ENCODE measurements at places on chromosomes 1 and 21.

DNA sequence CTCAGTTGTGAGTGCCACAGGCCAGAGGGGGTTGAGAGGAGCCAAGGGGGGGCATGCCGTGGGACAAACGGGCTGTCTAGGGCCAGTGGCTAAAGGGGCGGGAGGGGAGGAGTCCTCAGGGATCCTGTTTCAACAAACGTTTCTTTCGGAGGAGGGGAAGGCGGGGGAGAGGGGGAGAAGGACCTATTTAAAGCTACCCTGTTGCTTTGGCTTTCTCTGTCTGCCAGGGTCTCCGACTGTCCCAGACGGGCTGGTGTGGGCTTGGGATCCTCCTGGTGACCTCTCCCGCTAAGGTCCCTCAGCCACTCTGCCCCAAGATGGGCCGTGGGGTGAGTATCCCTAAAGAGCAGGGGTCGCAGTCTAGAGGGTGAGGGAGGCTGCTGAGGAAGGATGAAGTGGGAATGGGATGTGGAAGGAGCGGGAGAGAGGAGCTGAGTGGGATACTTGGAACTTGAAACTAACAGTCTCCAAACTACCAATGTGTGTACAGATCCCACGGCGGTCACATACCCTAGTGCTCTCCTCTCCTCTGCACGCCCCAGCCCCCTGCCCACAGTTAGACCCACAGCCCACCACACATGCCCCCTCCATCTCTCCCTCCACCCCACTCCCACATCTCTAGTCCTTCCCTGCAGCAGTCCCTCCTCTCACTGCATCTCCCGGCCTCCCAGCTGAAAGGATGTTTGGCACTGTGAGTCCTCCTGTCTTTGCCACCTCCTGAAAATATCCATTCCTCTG, at the start of gene ATP1A2:
ATP1A2 (plus strand) TSS at position 215 of the 738 bp plus-strand sequence; CDS start at position 318, 103 bp downstream.
- no peak for DNase-seq

DNA sequence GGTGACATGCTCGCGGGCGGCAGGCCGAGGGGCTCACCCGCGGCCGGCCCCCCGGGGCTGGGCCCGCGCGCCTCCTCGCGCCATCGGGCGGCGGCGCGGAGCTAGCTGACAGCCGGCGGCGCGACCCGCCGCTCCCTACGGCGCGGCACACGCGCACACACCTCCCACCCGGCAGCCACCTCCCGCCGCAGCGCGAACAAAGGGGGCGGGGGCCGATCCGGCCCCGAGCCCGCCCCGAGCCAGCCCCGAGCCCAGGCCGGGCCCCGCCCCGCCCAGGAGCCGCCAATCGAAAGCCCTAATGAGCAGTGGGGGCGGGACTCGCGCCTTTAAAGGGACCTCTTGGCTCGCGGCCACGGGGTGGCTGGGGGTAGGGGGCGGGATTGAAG, at the start of gene KIF21B:
KIF21B (minus strand) TSS at position 198 of the 386 bp plus-strand sequence. CDS start 331 bp downstream, outside the sequence.
- DNase-seq, result peak; percentile 89

- no peak for DNase-seq
Measured at GRCh38 chr1:93313026-93313425, 32.7 kb upstream of the DR1 start.

DNA sequence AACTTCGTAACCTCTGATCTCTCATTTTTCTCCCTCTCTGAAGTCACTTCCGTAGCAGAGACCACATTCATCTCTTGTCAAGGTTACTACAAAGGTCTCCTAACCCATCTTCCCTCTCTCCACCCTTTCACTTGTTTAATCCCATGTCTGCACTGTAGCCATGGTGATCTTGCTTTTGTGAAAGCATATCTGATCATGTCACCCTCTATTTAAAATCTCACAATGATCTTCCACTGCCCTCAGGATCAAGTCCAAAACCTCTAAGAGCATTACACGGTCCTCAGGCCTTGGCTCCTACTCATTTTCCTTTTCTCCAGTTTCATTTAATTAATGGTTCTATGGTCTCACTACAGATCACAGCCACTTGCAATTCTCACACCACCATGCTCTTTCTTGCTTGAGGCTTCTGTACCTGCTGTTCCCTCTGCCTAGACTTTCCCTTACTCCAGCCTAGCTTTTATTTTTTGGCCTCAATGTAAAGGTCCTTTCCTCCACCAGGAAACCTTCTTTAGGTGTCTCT, 12.1 kb downstream of the ARHGEF11 start:
- no peak for DNase-seq

DNA sequence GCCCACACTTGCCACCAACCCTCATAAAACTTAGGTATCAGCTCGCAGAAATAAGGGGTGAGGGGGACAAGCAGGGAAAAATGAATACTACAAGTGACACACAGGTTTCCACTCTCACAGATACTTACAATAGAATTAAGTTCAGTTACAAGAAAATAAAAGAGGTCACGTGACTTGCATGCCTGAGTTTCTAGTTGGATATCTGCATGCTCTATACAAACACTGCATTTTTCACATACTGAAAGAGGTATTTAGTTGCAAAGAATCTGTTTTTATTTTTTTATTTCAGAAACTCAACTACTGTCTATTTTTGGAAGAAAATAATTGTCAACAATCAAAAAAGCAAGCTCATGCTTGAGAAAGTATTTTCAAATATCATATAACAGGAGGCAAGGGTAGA, 43.5 kb downstream of the DPYD start:
- no peak for DNase-seq

GRCh38 chr1:59545830-59546229, 248.9 kb downstream of the FGGY start:
- no peak for DNase-seq

- DNase-seq, result no peak
Measured at GRCh38 chr1:47656719-47657685, 219.2 kb downstream of the FOXD2 start.

- DNase-seq, result no peak
Measured at GRCh38 chr1:147664206-147664605, 6.1 kb downstream of the ACP6 start.

GRCh38 chr1:112418099-112418892, 22.3 kb downstream of the CTTNBP2NL start:
- DNase-seq, result no peak

GRCh38 chr1:189868021-189868420, 609.6 kb downstream of the BRINP3 start:
- no peak for DNase-seq

GRCh38 chr1:115748401-115749150, 19.9 kb downstream of the CASQ2 start:
- DNase-seq, result no peak

- no peak for DNase-seq
Measured at GRCh38 chr21:45439901-45440461, 35.0 kb downstream of the COL18A1 start.

DNA sequence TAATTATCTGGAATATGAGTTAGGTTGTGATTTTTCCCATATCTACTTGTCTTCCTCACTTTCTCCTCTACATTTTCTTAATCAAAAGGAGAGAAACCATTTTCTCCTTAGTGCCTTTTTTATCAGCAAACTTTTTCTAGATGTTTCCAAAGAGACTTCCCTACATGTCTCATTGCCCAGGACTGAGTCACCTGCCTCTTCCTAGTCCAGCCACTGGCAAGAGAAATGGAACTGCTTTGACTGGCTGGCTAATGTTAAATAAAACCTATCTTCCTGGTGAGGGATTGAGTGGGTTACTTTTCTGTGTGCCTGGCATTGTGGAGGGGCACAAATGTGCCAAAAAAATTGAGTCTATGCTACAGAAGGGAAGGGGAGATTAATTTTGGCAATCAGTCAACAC, 52.1 kb upstream of the CD5L start:
- no peak for DNase-seq

GRCh38 chr1:12052008-12052573, 11.0 kb upstream of the TNFRSF8 start:
- peak; percentile 60 for DNase-seq

- no peak for DNase-seq
Measured at GRCh38 chr1:238061967-238062613, 171.4 kb upstream of the ZP4 start.
